ENCODE measurements at places on chromosomes 5 and 9.

GRCh38 chr5:55324815-55325418 lies 17.1 kb downstream of the MTREX start:
- DNase-seq: no peak

- no peak for DNase-seq
Measured at GRCh38 chr9:87216036-87216435, 268.7 kb upstream of the GAS1 start.

DNA sequence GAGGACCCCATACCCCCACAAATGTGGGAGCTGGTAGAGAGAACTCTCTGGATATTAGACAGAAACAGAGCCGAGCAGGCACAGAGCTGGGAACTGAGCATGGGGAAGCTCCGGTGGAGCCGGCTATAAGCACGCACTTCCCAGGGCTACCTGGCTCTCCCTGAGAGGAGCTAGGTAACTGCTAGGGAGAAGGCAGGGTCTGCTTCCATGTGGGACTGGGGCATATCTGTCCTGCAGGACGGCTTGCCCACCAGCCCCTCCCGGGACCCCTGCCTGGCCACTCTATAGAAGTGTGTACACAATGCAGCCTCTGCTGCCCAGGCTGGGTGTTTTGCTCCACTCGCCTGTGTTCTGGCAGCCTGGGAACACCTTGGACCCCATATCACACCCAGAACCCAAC lies 1537.0 kb upstream of the CDH9 start:
- DNase-seq: no peak

GRCh38 chr5:54415896-54416601 lies 39.5 kb upstream of the HSPB3 start:
- no peak for DNase-seq

DNA sequence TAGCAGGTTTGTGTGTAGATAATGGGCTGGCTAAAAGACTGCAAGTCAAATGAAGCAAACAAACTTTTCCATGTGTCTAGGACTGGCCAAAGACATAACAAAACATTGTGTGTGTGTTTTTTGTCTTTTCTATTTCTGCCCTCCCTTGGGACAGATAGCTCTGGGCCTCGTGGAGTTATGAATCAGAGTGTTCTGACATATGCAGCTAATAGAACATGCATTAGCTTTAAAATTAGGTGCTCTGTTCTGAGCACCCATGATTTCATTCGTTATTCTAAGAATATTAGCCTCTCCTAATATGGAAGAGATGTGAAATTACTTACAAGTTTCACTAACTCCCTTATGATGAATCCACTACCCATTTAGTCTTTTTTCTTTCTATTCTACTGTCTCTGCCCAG lies 367.3 kb upstream of the PAPPA start:
- no peak for DNase-seq

DNA sequence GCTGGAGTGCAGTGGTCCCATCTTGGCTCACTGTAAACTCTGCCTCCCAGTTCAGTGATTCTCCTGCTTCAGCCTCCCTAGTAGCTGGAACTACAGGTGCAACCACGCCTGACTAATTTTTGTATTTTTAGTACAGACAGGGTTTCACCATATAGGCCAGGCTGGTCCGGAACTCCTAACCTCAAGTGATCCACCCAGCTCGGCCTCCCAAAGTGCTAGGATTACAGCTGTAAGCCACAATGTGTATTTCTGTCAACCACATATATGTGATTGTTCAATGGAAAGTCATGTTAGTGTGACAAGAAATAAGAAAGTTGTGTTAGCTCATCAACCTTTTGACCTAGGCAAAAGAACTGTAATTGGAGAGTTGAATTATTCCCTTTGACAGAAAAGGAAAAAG lies 677.1 kb upstream of the CHD1 start:
- no peak for DNase-seq

DNA sequence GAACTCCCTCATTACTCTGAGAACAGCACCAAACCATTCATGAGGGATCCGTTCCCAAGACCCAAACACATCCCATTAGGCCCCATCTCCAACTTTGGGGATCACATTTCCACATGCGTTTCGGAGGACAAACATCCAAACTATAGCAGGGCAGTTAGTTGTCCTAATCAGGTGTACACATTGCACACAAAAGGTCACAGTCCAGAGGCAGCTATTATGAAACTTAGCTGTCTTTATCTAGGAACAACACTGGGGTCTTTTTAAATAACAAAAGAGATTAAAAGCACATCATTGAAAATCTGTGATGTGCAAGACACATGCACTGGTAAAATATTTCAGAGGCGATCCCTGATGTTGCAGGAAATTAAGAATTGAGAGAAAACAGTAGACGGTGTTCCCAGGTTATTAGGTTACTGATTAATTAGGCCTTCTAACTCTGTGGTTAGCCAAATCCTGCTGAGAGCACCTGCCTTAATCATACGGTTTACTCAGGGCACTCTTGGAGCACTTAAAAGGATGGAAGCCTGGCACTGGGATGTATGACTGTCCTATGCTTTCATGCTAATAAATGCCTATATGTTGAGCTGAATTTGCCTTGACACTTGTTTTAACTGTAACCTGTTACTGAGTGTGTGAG lies 1574.5 kb upstream of the WWC1 start:
- no peak for DNase-seq

- DNase-seq: no peak
Measured at GRCh38 chr5:56440871-56441740, 208.0 kb upstream of the ANKRD55 start.

Measured in T-helper 1 cell (primary cell).